ENCODE measurements at places on chromosomes 5 and 9. TPM values are rescaled to one million over a fixed set of nuclear protein-coding genes. Genes with fewer than 3 reads are reported as not detected.

Gene RICTOR
- 103 TPM for total RNA-seq

Gene EFNA5
- 38.0 TPM for total RNA-seq

GRCh38 chr5:175800656-175801081, 70.7 kb upstream of the CPLX2 start:
- peaks cover 8% of the 10 kb centered on the region for H3K4me1 ChIP-seq
- H3K27ac ChIP-seq, result no peak overlapping the region
- no peaks in the 10 kb centered on the region for H3K36me3 ChIP-seq
- peak; percentile 23 for DNase-seq
- H3K27me3 ChIP-seq, result 0 out of 2 replicates have a peak, but pooled peaks cover 8% of the 10 kb centered on the region
- no peak overlapping the region for H3K4me3 ChIP-seq

- no peak overlapping the region for H3K27ac ChIP-seq
- no peaks in the 10 kb centered on the region for H3K27me3 ChIP-seq
- DNase-seq, result no peak
- H3K4me1 ChIP-seq, result no peaks in the 10 kb centered on the region
- no peak overlapping the region for H3K4me3 ChIP-seq
Observed at GRCh38 chr9:3321186-3321585, 204.6 kb downstream of the RFX3 start.

- DNase-seq, result no peak
- no peaks in the 10 kb centered on the region for H3K36me3 ChIP-seq
- H3K4me3 ChIP-seq, result no peak overlapping the region
Observed at GRCh38 chr9:16925426-16925825, 55.0 kb upstream of the BNC2 start.

DNA sequence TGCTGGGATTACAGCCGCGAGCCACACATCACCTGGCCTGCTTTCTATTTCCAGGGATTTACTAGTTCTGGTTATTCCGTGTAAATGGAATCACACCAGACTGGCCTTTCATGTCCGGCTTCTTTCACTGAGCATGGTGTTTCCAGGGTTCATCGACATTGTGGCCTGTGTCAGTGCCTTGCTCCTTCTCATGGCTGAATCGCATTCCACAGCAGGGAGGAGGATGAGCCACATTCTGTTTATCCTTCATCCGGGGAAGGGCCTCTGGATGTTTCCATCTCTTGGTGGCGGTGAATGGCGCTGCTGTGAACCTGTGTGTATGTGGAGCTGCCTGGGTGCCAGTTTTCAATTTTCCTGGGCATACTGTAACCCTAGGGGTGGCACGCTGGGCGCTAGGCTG, 58.7 kb upstream of the RNU6ATAC start:
- no peak overlapping the region for H3K27ac ChIP-seq
- H3K27me3 ChIP-seq, result peaks cover 47% of the 10 kb centered on the region
- DNase-seq, result no peak
- H3K36me3 ChIP-seq, result no peaks in the 10 kb centered on the region
- H3K4me1 ChIP-seq, result no peaks in the 10 kb centered on the region
